ENCODE measurements at places on chromosomes 7 and 10.
A peak's percentile ranks its signal among the peaks of the same experiment; 100 is the strongest.

- no peak for DNase-seq
Measured at GRCh38 chr10:98062424-98062823, 32.0 kb upstream of the CRTAC1 start.

DNA sequence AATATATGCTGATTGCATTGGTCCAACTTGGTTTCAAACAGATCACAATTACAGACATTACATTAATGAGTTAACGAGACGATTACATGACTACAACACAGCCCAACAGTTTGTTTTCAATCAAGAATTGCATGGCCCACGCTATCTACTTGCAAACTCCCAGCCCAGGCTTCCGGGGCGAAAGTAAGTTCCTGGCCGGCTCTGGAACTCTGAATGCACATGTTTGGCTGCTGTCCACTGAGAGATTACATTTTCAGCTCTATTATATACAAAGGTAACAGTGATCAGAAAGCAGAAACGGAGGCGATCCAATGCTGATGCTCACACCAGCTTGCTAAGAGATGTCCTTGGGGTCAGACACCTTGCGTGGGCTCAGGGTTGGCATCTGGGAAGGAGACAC is 206.3 kb downstream of the FANK1 start:
- no peak for DNase-seq

GRCh38 chr7:3164380-3164792 is 120.7 kb upstream of the CARD11 start:
- peak; percentile 43 for DNase-seq

DNA sequence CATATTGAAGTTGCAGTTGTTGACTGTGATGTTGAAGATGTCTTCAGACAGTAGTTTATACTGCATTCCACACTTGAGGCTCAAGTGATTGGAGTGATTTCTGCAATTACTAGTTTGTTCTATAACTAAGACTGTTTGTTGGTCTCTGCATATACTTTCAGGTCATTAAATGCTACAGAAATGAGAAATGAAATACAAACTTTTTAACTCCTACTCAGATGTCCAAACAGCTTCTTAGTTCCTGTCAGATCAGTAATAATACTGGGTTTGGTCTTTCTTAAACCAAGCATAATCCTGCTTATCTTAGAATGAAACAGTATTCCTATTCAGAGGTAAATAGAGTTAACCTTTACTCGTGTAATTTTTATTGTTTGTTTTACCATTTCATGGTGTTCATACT is 115.9 kb downstream of the CCNY start:
- DNase-seq, result no peak
